ENCODE measurements at places on chromosomes 2 and 18.

DNA sequence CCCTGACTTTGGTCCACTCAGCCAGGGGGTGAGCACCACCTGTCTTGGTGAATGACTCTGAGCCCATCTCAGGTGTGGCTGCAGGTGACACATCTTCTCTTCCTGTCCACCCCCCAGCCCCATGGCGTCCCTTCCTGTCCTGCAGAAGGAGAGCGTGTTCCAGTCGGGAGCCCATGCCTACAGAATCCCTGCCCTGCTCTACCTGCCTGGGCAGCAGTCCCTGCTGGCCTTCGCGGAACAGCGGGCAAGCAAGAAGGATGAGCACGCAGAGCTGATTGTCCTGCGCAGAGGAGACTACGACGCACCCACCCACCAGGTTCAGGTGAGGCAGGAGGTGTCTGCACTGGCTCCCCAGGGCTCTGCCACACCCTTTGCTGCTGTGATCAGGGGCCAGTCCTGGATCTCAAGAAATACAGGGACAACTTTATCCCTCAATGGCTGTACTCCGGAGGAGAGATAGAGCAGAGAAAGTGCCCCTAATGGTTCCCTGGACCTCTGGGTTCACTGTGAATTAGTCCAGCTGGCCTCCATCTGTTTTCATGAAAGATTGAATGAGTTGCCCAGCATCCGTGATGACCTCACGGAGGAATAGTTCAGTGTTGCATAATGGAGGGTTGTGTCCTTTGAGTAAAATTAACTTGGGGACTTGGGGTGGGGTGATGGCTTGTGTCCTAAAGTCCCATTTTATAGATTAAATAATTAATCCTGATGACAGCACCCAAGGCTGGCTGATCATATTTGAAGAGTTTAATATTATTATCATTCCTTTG is at the start of gene NEU2:
Gene NEU2, plus strand, starts transcription at position 122 of the 770 bp plus-strand sequence. Its CDS starts 0 bp downstream, at position 122.
- no peak for DNase-seq

- no peak for DNase-seq
Measured at GRCh38 chr2:9984217-9984739, 32.8 kb downstream of the GRHL1 start.

GRCh38 chr2:227813562-227814353 is at the start of gene CCL20:
CCL20 (plus strand) TSS chr2:227813842; CDS start chr2:227813912, 70 bp downstream.
- DNase-seq, result no peak

DNA sequence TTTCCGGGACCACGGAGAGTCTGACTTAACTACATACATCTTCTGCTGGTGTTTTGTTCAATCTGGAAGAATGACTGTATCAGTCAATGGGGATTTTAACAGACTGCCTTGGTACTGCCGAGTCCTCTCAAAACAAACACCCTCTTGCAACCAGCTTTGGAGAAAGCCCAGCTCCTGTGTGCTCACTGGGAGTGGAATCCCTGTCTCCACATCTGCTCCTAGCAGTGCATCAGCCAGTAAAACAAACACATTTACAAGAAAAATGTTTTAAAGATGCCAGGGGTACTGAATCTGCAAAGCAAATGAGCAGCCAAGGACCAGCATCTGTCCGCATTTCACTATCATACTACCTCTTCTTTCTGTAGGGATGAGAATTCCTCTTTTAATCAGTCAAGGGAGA is 23.1 kb downstream of the ICOS start:
- no peak for DNase-seq

DNA sequence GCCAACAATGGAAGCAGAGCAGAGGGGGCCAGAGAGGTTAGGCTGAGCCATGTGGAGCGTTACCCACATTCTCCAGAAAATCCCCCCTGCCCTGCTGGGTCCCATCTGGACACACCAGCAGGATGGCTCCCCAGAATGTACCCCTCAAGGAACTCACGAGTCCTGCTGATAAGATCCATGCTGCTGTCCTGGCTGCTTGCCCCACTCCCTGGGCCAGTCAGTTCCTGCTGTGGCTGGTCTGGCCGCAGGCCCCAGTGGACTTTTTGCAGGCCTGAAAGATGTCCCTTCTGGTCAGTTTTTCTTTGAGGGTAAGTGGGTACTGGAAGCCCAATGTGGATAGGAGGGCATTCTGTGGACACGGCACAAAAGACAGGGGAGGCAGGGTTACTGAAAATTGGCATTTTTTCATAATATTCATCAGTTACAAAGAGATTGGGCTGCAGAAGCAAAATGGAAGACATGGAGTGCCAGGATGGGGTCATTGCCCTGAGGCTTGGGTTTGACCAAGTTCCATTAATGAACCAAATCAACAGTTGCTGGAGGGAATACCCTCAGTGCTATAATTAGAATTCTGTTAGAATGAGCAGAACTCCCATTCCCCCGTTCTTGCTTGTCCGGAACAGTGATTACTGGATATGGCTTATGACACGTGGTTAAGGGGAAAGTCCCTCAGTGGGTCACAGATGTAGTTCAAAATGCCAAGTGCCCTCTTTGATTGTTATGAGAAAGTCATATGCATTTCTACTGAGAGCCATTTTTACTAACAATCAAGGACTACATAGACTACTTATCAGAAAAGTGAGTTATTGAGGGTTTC is 38.7 kb downstream of the SLC4A5 start:
- no peak for DNase-seq

DNA sequence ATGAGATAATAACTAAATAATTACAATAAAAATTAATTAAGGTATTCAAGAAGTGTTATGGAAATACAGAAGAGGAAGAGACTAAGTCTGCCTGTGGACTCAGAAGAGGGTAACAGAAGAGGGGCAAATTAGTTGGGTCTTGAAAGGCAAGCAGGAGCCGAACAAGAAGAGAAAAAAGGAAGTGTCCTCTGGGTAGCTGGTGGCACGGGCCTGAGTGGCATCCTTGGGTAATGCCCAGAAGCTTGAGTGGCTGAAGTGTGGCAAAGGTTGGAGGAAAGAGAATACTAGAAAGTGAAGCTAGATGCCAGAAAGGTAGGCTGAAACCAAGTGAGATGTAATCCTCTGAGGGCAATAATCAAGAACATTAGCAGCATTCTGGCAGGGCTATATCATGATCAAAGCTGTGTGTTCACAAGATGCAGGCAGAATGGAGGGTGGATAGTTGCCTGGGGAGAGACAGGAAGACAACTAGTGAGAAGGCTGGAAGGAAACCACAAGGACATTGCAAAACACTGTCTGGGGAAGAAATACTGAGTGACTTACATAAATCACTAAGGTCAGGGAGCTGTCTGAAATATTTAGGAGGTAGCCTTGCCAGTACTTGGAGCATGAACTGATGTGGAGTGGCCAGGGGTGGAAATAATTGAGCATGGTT is 16.2 kb downstream of the DOCK10 start:
- DNase-seq, result no peak

GRCh38 chr18:55857409-55857808 is 269.4 kb upstream of the TCF4 start:
- no peak for DNase-seq

GRCh38 chr2:167935803-167936110 is 311.6 kb downstream of the STK39 start:
- DNase-seq, result no peak

DNA sequence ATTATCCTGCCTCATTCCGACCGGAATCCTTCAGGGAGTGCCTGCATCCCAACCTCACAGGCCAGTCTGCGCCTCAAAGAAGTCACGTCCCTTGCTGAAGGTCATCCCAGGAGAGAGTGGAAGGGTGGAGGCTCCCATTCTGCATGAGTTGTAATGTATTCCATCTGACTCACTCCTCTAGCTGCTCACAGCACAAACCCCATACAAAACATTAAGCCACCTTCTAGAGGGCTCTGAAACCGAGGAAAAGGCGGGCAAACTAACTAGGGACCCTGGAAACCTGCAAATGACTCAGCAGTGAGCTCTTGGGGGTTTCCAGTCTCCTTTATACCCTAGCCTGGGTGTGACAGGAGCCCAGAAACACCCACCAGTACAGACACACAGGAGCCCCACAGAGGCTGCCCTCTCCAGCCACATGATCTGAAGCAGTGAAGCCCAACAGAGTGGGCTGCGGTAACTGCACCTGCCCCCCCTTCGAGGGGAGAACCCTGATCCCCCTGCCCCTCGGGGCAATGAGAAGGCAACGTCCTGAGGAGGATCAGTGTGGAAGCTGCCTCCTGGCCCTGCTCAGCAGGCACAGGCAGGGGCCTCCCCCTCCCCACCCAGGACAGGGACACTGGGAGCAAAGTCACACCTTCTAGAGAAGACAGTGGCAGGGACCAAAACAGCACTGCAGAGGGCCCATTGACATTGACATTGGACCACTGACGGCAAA is 69.3 kb upstream of the SNTG2 start:
- no peak for DNase-seq

GRCh38 chr2:187962538-187962937 is 329.1 kb upstream of the GULP1 start:
- no peak for DNase-seq

Data from activated effector memory CD4-positive, alpha-beta T cell treated with anti-CD3 and anti-CD28 coated beads, Interleukin-2, amount 50 U/mL, for 16 hours (primary cell).